ENCODE measurements at places on chromosomes 5 and 9.
A peak's percentile ranks its signal among the peaks of the same experiment; 100 is the strongest.

DNA sequence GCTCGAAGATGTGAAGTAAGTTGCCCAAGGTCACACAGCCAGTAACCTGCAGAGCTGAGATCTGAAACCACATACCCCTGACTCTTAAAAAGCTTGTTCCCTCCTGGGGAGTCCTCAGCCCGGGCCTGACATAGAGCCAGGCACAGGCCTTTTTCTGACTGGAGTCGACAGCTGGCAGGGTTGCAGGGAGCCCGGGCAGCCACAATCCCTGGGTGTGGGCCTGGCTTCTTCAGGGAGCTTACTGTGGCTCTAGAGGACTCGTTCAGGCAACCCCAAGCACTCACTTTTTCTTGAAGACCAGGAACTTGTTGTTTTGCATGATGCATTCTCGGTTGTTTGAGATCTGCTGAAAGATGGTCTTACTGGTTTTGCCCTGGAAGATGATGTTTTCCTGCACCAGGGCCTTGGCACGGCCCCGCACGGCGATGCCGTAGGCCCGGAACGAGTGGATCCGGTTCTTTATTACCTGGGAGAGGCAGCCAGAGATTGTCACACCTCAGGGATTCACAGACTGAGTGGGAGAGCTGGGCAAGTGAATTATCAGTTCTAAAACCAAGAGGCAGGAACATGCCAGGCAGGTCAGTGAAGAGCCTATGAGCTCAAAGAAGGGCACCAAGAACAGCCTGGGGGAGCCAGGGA is 30.0 kb downstream of the POLR1E start:
- no peak for DNase-seq

DNA sequence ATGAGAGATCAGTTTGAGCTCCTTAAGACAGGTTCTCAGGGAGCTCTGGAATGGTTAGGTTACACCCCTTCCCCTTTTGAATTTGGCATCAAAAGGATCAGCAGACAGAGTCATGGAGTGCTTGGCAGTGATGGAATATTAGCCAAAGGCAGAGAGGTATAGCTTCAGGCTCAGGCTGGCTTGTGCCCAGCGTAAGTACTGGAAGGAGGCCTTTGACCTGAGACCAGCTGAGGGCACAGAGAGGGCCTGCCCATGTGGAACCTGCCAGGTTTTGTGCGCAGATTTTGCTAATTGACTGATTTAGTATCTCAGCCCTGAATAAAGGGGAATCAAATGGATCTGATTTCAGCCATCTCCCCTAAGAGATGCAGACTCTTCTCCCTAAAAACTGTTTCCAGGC is 81.5 kb downstream of the RGS3 start:
- DNase-seq, result no peak

- no peak for DNase-seq
Observed at GRCh38 chr5:16505140-16505891, 39.7 kb upstream of the ZNF622 start.

DNA sequence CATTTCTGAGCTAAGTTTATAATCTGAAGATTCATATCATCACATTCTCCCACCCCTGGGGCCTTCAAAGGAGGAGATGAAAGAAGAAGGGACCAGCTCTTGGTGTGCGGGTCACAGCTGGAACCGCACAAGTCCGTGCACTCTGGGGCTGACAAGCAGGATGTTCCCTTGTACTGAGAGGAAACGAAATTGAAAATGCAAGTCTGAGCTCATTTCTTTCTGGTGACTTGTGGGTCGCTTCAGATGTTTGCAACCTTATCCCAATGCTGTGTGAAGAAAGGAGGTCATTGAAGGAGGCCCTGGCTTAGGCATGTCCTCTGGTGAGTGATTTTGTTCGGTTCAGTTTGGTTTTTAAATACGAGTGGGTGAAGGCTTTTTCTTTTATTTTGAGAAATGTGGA is 59.6 kb downstream of the C9orf152 start:
- DNase-seq, result peak; percentile 61

DNA sequence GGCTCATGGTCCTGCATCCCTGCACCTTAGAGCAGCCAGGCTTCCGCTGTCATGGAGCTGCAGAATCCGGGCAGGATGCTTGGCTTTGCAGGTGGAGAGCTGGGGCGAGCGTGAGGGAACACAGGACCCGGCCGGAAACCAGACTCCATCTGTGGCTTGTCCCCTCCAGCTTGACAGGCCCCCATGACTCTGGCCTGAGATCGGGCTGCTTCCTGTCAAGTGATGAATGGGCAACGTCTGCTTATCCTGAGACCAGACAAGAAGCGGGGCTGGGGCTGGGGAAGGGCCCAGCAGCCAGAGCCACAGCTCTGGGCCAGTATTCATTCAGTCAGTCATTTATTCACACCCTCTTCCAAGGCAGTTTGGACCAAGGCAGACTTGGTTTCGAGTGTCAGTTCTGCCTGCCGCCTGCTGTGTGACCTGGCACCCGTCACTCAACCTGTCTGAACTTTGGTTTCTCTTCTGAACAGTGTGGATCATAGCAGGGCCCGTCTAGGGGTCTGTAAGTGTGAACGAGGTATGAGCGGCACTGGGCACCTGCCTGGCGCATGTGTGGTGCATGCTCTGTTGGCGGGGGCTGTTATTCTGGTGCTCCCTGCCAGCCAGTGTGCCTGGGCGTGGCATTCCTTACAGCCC is 37.5 kb downstream of the NEK6 start:
- no peak for DNase-seq

DNA sequence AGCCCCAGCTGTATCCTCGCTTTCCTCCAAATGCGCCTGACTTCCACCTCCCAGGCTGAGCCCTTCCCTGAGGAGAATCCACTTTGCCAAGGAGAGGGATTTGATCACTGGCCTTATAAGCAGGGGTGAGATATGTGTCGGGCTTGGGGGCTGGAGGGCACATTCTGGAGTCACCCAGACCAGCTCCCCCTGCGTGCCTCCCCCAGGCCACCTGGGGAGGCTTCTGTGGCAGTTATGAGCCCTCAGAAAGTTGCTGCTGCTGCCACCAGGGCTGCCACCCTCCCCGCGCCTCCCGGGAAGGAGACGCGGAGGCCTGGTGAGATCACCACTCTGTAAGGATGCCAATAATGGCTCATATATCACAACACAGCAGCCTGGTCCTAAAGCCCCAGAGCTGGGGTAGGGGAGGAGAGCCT is 211.5 kb downstream of the PAPPA start:
- DNase-seq, result no peak

DNA sequence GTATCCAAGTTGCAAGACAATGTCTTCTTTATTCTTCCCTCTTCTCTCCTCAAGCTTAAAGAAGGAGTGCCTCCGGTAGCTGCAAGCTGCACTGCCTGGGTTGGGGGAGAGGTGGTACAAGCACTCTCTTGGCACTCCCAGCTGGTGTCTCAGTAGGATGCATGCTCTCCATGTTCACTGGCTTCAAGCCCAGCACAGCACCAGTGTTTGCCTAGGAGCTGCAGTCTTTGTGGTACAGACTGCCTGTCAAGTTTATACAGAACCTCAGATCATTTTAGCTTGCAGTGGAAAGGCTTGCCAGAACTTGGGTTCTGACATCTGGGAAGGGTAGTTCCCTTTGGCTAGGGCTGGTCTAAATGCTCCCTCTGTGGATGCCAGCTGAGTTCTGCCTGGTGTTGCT is 505.6 kb downstream of the MAN2A1 start:
- no peak for DNase-seq

- DNase-seq, result no peak
Observed at GRCh38 chr9:109182940-109183798, 16.1 kb upstream of the FRRS1L start.

DNA sequence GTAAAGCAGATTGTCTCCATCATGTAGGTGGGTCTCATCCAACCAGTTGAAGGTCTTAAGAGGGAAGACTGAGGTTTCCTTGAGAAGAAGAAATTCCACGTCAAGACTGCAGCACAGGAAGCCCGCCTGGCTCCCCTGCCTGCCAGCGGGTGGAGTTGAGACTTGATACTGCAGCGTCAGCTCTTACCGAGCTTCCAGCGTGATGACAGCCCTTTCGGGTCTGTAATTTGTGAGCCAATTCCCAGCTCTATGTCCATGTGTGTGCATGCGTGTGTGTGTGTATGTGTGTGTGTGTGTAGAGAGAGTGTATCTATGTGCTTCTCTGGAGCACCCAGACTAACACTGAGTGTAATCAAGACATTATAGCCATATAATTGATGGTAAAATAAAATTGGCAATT is 379.7 kb upstream of the IRX2 start:
- DNase-seq, result no peak

GRCh38 chr9:136219276-136219675 is 14.3 kb upstream of the LHX3 start:
- DNase-seq, result no peak

- no peak for DNase-seq
Observed at GRCh38 chr9:76417394-76417793, 23.2 kb upstream of the RFK start.

GRCh38 chr9:120579139-120580050 is 572 bp downstream of the CDK5RAP2 start:
- no peak for DNase-seq

GRCh38 chr5:150751096-150751891 is 7.5 kb downstream of the DCTN4 start:
- DNase-seq, result no peak

DNA sequence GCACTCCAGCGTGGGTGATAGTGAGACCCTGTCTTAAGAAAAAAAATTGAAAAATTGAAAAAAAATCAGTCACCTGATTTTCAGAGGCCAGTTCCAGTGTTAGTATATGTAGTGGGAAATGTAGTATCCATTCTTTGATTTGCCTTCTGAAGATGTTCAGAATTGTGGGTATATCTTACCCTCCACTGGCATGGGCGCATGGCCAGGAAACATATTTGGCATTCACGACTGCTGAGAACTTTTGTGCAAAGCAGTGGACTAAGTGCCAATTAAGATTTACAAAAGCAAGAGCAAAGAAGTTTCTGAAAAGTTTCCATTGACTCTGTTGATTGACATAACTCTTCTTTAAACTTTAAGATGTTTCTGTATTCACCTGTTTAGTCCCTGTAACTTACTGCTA is 2.4 kb downstream of the CAVIN4 start:
- no peak for DNase-seq

DNA sequence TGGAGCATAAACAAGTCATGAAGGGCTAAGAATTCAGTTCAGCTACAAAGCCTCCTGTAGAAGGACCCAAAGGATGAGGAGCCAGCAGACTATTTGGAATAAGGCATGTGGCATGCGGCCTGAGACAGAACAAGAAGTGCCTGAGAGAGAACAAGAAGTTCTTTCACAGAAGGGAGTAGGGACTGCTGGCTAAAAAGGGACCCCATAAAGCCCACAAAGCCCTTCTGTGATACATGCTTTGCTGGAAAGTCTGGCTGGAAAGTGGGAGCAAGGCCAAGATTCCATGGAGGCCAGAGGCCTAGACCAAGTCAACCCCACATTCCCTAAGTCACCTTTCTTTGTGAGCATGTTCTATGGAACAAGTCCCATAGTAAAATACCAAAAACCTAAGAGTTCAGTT is 35.9 kb upstream of the UBAP2 start:
- no peak for DNase-seq

DNA sequence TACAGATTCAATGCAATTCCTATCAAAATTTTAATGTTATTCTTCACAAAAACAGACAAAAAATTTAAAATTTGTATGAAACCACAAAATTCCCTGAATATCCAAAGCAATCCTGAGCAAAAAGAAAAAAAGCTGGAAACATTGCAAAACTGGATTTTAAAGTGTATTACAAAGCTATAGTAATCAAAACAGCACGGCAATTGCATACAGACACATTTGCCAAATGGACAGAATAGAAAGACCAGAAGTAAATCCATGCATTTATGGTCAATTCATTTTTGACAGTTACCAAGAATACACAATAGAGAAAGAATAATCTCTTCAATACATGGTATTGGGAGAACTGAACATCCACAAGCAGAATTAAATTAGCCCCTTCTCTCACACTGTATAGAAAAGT is 110.5 kb downstream of the TMEM232 start:
- DNase-seq, result no peak

- DNase-seq, result no peak
Observed at GRCh38 chr9:130482463-130482862, 37.7 kb downstream of the ASS1 start.

DNA sequence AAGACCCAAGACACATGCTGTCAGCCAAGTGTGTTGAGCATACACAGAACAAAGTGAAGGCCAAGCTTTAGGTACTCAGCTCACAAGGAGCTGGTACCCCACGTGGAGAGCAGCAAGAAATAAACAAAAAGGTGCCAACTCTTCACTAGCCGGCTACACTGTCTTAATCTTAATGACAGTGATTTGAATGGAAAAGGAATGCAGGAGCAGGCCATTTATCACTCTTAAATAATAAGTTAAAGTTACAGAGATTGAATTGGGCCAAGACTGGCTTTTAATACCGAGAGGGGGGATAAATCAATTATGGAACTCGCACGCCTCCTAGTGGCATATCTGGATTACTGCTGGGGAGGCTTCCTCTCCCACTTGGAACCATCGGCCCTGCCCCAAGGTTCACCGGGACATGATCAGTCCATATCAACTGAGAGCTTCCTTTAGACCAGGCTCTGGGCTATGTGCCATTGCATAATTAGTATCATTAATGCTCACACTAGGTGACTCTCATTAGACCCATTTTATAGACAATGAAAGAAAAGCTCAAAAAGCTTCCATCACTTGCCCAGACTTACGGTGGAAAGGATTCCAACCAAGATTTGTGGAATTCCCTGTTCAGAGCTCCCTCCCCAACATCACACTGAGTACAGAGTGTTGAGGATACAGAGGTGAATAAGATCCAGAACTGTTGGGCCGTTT is 94.0 kb downstream of the ACTL7B start:
- DNase-seq, result peak; percentile 28

DNA sequence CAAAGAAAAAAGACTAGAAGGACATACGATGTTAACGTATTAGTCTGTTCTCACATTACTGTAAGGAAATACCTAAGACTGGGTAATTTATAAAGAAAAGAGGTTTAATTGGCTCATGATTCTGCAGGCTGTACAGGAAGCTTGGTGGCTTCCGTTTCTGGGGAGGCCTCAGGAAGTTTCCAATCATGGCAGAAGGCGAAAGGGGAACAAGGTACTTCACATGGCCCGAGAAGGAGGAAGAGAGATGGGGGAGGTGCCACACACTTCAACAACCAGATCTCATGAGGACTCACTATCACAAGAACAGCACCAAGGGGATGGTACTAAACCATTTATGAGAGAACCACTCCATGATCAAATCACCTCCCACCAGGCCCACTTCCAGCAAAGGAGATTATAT is 110.1 kb downstream of the CARTPT start:
- DNase-seq, result no peak

DNA sequence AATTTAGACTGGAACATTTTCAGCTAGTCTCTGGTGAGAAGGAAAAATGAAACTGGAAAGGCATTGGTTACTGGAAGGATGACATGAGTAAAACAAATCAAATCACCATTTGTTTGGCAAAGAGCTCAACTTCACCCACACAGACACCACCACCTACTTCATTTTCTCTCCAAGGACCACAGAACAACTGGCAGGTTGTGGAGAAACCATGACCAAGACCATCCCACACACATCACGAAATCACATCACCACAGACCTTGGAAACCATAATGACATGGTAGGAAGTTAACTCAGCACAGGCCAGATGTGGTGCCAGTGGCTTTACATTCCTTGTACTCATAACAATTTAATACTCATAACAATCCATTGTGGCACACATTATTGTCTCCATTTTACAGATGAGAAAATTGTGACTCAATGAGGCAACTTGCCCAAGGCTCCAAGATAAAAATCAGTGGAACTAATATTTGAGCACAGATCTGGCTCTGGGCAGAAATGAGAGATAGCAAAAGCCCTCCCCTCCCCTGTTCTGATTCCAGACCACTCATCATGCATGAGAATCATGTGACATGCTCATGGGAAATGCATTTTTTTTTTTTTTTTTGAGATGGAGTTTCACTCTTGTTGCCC is 7.5 kb downstream of the OR1K1 start:
- DNase-seq, result no peak

GRCh38 chr9:10704720-10705119 is 91.9 kb upstream of the PTPRD start:
- DNase-seq, result no peak
